ENCODE measurements at places on chromosomes 5 and 9. TPM values are rescaled to one million over a fixed set of nuclear protein-coding genes. Genes with fewer than 3 reads are reported as not detected.
A peak's percentile ranks its signal among the peaks of the same experiment; 100 is the strongest.

The IFNA21 gene
- not detected for total RNA-seq

GRCh38 chr9:87309236-87309635 lies 188.4 kb upstream of the DAPK1 start:
- DNase-seq: no peak

DNA sequence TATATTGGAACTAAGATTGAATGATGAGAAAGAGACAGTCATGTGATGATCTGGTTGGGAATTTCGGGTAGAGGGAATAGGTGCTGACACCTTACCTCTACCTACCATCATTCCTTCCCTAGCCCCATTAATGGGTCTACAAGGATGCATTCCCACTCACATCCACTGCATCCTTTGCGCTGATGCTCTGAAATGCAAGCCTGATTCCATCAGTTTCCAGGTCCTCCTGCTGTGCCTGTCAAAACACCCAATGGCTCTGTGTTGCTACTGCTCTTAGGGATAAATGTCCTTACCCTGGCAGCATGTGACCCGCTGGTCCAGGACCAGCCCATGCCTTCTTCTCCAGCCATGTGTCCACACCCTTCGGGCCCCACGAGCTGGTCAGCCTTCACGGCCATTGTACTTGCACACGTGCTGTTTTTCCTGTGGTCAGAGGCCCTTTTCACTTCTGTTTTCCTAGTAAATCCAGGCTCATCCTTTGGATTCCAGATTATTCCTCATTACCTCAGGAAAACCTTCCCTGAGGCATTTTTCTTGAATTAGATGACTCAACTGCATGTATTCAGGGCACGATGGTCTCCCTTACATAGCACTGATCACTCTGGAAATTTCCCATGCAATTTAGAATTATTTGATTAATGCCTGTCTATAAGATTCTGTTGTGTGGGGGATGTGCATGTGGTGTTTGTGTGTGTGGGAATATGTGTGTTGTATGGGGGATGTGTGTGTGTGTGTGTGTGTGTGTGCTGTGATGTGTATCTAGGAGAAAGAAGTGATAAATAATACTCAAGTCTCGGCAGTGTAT lies 185.0 kb downstream of the DIRAS2 start:
- DNase-seq: no peak

- peak; percentile 43 for DNase-seq
These were observed 41.0 kb downstream of the CCNJL start for GRCh38 chr5:160271396-160271795.

DNA sequence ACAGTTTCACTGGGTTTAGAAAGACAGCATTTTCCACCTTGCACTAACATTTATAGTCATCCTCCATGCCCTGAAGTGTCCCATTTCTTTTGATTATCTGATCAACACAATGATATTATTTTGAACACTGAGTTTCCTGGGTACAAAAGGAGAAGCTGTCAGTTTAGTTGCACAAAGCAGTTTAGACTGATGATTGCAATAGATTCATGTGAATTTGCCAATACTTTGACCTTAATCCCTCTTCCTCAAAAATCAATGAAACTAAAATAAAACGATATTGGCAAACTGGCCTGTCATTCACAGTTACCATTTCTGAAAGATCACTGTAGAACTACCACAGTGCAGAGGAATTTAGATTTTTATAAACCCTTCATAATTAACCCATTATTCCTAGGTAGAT lies 34.2 kb upstream of the RASGRF2 start:
- no peak for DNase-seq

- peak; percentile 16 for DNase-seq
These were observed 626.5 kb upstream of the ZNF608 start for GRCh38 chr5:125372694-125373631.

GRCh38 chr9:136110082-136111061 lies 8.3 kb downstream of the TMEM250 start:
- no peak for DNase-seq

The ORM2 gene
- total RNA-seq: not detected

DNA sequence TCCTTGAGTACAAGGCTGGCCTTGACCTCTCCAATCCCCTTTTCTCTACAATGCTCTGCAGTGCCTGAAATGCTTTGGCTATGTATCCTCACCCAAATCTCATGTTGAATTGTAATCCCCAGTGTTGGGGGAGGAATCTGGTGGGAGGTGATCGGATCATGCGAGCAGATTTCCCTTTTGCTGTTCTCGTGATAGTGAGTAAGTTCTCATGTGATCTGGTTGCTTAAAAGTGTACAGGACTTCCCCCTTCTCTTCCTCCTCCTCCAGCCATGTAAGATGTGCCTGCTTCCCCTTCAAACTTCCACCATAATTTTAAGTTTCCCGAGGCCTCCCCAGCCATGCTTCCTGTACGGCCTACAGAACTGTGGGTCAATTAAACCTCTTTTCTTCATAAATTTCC lies 28.5 kb upstream of the AKNA start:
- no peak for DNase-seq

DNA sequence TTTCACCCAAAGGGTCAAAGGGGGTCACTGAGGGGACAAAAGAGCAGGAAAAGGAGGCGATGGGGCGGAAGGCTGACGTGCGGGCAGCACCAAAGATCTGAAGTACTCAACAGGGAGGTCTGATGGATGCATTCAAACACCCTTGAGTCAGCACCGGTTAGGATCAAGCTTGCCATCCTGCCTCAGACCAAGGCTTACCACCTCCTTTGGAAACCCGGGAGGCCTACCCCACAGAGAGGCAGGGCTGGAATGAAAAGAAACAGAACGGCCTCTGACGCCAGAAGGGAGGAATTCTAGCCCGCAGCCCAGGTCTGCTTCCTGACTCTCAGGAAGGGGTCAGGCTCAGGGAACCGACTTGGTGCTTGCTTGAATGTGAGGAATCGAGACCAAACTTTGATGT lies 125.6 kb downstream of the PAPPA start:
- DNase-seq: peak; percentile 20

The SPAAR gene
- total RNA-seq: 32.0 TPM

- DNase-seq: no peak
These were observed 59.5 kb upstream of the GGTA1 start for GRCh38 chr9:121559183-121559582.

The HOMER1 gene
- total RNA-seq: 16.7 TPM

DNA sequence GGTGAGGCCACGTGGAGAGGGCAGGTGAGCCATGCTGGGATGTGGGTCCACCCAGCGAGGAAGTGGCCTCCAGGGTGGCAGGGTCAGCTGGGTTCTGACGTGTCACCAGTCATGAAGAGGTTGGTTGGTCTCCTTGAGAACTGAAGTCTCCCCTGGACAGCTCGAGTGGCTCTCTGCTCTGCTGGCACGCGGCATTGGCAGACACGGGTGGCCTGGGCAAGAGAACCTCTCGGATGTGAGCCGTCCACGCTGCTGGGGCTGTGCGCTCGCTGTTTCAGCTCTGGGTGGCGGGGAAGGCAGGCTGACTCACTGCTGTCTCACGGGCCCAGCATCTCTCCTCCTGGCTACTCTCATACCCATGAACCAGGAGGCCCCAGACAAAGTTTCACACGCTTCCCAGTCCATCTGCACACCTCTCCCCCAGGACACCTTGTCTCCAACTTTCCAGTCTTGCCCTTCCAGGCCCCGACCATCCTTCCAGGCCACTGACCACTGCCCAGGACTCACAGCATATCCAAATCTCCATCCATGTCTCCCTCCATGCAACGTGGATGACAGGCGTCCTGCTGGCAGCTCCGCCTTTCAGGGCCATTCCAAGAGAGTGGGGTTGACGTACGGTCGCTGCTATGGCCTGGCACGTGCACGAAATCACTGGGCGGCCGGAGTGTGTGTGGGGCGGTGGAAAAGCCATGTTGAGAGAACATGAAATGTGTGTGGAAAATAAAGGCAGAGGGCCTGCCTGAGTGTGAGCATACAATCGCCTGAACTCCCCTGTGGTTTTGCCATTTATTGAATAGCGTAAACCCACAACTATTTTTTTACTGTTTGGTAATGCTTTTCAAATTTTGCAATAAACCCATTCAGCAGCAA lies 145.0 kb upstream of the COL5A1 start:
- DNase-seq: no peak

The PPP3R2 gene
- total RNA-seq: 2.2 TPM

The TYRP1 gene
- total RNA-seq: 0.23 TPM

The EIF4E1B gene
- total RNA-seq: 0.54 TPM

GRCh38 chr5:158069838-158070237 lies 210.9 kb upstream of the CLINT1 start:
- no peak for DNase-seq

GRCh38 chr9:85900504-85901201 lies 40.3 kb upstream of the NAA35 start:
- peak; percentile 66 for DNase-seq

DNA sequence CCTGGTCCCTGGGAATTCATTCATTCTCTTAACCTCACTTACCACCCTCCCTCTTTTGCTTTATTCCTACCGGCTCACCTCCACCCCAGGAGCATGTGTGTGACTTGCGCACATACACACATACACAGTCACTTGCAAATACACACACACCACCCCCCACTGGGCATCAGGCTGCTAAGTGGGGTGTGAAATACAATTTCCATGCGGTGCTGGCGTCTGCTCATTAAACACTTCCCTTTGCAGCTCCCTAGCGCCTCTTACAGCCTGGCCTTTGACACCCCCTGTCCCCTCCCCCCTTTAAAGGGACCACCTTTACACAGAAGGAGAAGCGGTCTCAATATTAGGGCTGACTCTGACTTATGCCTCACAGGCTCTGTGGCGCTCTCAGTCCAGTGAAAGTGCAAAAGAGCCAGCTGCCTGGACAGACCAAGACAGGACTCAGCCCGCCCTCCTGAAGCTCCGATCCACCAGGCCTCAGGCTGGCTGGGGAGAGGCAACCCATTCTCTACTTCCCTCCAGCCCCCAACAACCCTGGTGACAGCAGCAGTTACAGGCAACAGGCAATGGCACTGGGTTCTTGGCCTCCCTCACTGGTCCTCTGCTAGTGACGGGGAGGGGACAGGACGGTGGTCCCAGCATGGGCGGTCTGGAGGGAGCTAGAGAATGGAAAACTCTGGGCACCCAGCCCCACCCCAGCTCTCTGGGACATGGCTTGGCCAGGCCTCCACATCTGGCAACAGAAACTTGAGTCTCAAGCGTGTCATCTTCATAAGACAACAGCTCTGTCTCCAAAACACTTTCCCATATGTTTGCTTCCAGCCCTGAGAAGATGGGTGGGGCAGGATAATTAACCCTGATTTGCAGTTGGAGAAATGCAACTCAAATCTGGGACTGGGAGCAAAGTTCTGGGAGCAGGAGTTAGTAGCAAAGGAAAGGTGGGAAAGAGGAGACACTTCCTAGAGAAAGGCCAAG lies 12.0 kb downstream of the ENHO start:
- no peak for DNase-seq

GRCh38 chr5:172733131-172733973 lies 37.6 kb downstream of the DUSP1 start:
- no peak for DNase-seq

DNA sequence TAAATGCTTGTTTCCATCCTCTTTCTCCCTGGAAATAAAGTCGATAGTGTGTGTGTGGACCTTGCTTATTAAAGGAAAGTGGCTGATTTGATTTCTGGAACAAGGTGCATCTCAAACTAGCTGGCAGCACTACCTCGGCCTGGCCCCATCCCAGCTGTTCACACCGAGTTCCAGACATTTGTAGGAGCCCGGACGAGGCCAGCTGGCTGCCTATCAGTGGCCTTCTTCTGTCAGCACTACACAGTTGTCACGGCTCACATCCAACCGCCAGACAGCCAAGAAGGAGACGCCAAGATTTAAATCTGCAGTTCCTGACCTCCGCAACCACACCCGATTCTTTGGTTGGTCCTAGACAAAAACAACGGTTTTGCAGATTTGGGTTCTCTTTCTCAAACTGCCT lies 63.6 kb downstream of the PALM2AKAP2 start:
- DNase-seq: no peak

GRCh38 chr5:158236511-158237335 lies 377.8 kb upstream of the CLINT1 start:
- DNase-seq: no peak

The GNA14 gene
- 10.6 TPM for total RNA-seq

- DNase-seq: no peak
These were observed 561.8 kb upstream of the DMAC1 start for GRCh38 chr9:8361364-8361763.

The C5orf58 gene
- 0.28 TPM for total RNA-seq

- no peak for DNase-seq
These were observed 170.7 kb upstream of the SPRY4 start for GRCh38 chr5:142495531-142495930.

- DNase-seq: no peak
These were observed 34.5 kb upstream of the SPARC start for GRCh38 chr5:151721087-151721646.

DNA sequence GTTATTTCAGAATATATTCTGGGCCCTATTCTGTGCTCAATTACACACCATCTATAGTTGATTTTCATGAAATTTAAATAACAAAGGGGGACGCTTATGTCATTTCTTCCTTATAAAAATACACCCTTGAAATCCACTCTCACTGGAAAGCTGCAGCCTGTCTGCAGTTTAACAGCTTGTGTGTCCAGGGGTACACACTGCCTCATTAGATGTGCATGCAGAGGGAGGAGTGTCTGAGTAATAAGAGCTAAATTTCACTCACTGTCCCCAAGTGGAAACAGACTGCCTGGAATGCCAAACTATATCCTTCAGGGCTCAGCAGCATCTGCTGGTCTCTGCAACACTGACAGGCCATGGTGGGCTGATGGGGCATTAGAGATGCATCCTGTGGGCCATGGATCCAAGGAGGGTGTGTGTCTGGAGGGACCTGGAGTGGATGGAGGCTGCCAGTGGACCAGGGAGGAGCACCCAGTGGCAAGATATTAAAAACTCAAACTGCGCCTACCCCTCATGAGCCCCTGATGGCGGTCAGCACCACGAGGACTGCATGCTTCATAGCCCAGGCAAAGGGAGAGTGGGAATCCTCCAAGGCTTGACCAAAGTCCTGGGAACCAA lies 15.8 kb upstream of the TIFAB start:
- no peak for DNase-seq

The DOCK2 gene
- total RNA-seq: 6.5 TPM

- no peak for DNase-seq
These were observed 3.2 kb upstream of the SRP19 start for GRCh38 chr5:112857866-112858265.

- DNase-seq: no peak
These were observed 25.6 kb downstream of the ABL1 start for GRCh38 chr9:130860458-130861316.

DNA sequence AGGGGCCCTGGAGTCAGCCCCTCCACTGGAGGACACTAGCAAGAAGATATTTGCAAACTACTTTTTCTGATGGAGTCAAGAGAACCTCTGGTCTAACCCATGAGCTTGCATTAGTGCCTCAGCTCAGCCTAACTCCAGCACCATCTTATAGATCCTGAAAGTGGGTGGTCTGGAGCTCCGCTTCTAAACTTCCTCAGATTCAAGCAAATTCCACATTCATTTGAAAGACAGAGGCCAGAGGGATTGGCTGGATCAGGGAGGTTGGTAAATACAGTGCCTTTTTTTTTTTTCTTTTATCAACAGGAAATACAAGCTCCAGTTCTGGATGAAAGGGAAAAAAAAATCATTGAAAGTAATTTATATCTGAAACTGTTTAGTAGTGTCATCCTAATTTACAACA lies 99.9 kb downstream of the ENC1 start:
- no peak for DNase-seq

The IL5 gene
- total RNA-seq: not detected

The SPINK6 gene
- total RNA-seq: not detected

GRCh38 chr5:67490543-67491321 lies 294.1 kb upstream of the CD180 start:
- no peak for DNase-seq

The PCDHB6 gene
- total RNA-seq: 1.1 TPM

The SMIM33 gene
- not detected for total RNA-seq

Measured in endothelial cell (in vitro differentiated cells).